Stimulated activated CD8-positive, alpha-beta memory T cell treated with anti-CD3 and anti-CD28 coated beads, Interleukin-2, amount 100 ng/mL, for 1 hour (primary cell): ENCODE measurements at places on chromosomes 2 and 18.

- DNase-seq, result no peak
Observed at GRCh38 chr18:75438891-75439290, 11.4 kb upstream of the SMIM21 start.

- DNase-seq, result no peak
Observed at GRCh38 chr18:41396861-41397260, 558.2 kb upstream of the PIK3C3 start.

- DNase-seq, result no peak
Observed at GRCh38 chr2:238761868-238762267, 86.0 kb upstream of the TWIST2 start.

DNA sequence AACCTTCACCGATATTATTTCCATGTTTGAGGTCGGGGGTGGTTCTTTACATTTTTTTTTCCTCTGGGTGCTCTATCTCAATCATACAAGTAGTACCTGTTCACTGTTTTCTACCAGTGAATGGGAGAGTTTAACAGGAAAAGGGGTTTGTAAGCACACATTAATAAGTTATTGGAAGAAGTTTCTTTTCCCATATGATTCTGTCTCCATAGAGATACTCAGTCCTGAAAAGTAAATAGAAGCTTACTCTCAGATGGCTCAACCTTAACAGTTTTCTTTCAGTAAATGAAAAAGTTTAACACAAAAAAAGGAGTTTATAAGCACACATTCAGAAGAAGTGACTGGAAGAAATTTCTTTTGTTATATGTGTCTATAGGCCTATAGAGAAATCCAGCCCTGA lies 995.6 kb upstream of the SLC39A10 start:
- DNase-seq, result no peak

GRCh38 chr2:8282858-8283252 lies 399.0 kb upstream of the ID2 start:
- DNase-seq, result no peak

DNA sequence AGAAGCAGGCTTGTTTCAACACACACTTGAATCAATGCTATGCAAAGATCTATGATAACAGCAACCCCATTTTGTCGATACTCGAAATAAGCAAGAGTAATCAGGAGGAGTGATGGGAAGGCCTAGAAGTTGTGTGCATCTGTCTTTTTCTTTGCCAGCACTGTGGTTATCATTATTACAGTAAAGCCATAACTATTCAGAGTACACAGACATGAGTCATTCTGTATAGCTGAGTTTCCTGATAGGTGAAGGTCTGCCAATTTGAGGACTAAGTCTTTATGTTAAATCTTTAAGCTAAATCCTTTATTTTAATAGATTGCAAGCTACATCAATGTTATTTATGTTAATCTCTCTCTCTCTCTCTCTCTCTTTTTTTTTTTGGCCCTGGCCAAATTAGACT lies 1344.4 kb upstream of the CELF4 start:
- DNase-seq, result no peak

DNA sequence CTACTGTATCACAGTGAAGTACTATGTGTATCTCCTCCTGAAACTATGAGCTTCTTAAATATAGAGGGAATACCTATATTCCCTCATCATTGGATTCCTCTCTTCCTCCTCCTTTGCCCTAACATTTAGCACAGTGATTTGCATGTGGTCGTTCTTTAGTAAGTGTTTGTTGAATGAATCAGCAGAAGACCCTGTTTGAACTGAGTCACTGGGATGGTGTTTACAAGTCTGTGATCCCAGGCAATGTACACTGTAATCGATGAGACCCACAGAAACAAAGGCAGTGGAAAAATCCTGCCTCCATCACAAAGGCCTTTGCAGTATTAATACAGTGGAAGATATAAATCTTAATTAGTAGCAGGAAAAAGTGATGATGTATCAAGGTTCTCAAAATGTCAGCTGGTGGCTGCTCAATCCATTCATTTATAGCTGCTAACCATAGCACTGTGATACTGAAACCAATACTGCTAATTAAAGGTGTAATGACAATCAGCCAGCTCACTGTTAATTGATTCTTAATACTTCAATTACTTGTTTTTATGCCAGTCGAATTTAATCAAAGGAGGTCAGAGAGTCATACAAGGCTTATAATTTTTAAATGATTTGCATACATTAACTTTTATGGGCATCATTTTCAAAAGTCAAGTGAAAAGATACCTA lies 20.8 kb upstream of the MYO3B start:
- no peak for DNase-seq

DNA sequence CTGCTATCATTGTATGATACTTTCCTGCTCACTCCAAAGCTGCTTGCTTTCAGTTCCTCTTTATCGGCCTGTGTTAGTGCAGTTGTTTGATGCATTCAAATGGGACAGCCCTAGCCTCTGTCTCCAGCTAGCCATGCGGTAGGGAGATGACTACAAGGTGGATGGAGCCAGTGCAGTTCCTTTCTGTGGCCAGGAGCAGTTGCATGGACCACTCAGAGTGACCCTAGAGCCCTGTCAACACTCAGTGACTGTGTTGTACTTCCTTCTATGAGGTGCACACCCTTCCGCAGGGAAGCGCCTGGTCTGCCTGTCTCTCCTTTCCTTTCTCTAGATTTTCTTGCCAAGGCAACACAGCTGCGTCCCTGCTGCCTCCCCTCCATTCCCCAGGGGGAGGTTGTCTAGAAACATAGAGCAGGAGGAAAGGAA lies 33.8 kb downstream of the KCNS3 start:
- no peak for DNase-seq

DNA sequence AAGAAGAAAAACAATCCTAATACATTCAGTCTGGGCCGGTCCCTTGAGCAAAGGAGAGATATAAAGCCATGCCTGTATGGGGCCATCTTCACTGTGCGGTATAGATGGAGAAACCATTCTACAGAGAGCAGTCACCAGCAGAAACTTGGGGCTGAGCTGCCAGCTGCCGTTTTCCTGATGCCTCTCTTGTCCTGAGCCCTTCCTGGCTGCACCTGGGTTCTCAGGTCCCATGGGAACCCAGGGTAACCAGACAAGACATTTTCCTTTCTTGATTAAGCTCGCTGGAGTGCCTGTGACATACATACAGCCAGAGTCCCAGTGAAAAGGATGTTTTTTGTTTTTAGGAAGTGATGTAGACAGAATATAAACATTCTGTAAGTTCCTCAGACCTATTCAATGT lies 5.3 kb upstream of the METTL21A start:
- no peak for DNase-seq

- peak; percentile 52 for DNase-seq
Observed at GRCh38 chr18:77063260-77063659, 69.3 kb downstream of the MBP start.

DNA sequence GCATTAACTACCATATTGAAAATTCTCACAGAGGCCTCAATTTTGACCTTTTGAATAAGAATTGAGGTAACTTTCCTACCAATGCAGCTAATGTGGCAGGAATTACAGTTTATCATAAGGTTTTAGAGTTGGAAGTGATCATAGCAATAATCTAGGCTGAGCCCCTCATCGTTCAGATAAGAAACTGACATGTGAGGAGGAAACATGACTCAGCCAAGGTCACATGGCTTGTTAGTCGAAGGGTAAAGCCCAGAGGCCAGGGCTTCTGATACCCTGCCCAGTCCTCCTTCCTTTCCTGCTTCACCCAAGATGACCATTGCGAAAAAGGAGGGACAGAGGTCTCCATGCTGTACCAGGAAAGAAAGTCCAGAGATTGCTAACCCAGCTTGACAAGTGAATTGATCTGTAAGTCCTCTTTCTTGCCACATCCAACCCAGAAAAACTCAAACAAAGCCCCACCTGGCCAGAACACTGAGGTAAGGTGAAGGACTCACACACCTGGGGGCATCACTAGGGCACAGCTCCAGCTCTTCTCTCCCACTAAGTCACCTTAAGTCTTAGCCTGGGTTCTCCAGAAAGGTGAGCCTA lies 174.8 kb downstream of the EN1 start:
- DNase-seq, result no peak
